DMS 273 treated with DMSO at 0.1 percent for 48 hours (cell line): ENCODE measurements at places on chromosomes 4 and X.

DNA sequence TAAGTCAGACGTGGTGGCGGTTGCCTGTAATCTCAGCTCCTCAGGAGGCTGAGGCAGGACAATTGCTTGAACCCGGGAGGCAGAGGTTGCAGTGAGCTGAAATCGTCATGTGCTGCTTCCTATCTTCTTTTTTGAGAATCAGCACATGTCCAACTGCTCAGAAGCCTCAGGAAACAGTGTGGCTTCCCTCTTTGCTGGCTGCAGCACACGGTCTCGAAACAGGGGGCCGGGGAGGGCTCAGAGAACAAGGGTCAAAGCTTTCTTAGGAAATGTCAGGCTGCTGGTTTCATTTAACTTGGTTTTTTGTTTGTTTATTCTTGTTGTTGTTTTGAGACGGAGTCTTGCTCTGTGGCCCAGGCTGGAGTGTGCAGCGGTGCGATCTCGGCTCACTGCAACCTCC, 31.3 kb downstream of the CRLF2 start:
- DNase-seq: no peak

GRCh38 chr4:82240410-82240809, 133.4 kb downstream of the HNRNPD start:
- DNase-seq: no peak

GRCh38 chr4:875818-876423, 50.0 kb upstream of the CPLX1 start:
- DNase-seq: no peak

DNA sequence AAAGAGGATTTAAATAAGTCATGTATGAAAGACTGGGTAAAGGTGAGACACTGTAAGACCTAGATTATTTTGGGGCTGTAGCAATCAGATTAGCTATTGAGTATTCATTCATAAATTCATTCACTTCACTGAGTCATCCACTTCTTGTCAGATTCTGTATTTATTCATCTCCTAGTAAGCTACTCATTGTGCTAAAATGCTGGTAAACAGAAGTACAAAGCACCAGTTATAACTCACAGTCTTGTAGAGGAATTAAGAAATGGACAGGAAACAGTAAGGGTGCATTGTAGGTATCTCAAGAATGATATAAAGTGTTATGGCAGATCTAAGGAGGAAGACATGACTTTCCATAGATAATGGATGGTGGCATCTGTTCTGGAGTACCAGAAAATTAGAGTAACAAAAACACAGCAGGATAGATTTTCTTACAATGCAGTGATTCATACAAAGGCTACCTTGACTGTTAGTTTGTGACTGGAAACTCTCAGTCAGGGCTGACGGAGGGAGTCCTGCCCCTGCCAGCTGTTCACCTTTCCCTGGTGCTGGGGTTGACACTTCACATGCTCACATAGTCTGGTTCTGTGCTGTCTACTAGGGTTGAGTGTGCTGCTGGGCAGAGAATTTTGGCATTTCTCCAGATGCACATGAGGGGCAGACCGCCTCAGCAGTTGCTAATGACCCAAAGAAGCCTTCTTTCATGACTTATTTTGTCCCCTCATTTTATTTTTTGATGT, 26.5 kb upstream of the HAND2 start:
- DNase-seq: no peak

GRCh38 chr4:55604996-55605395, 13.0 kb upstream of the PDCL2 start:
- no peak for DNase-seq

DNA sequence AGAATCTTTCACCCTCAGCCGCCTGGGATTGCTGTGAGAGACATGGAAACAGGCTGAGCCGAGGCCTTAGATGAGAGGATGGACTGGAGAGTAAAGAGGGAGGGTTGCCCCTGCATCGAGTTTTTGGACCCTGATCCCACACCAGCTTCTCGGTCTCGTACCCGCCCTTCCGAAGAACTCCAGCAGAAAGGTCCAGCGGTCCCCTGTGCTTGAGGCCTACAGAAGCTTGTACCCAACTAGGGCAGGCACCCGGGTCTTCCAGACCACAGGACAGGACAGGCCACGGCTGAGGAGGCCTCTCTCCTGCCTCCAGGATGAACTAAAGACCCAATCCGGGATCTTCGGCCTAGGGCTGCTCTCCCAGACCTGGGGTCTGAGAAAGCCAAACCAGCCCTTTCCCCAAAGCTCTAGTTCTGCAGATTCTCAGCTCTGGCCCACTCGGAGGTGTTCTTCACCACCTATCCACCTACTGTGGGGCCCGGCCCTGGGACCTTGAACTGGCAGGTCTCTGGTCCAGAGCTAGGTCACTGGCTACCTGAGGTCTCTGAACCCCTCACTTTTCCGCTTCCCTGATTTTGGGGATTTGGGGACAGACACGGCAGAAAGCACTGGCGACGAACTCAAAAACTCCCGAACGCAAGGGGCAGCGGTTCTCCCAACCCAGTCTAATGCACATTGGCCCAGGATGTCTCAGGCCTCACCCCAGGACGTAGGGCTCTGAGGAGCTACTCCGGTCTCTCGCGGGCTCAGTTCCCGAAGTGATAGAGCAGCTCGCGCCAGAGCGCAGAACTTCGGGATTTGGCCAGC, 1.1 kb downstream of the NKX3-2 start:
- DNase-seq: no peak

DNA sequence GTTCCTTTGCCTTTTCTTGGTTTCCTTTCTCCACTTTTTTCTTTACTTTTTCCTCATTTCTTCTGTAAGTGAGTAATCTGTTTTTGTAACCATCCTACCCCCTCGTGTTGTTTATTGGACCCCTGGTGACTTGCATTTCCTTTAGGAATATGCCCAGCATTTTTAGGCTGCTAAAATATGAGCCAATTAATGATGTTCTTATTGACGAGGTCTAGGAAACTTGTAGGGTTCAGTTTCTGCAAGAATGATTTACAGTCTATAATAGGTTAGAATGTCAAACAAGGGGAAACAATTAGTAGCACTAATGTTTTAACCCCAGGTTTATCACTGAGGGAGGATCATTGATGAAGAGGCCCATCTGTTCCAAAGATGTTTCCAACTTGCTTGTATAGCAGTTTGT, 79.0 kb downstream of the CPE start:
- DNase-seq: peak; percentile 28

- no peak for DNase-seq
Observed at GRCh38 chr4:10701702-10702460, 17.3 kb upstream of the CLNK start.

DNA sequence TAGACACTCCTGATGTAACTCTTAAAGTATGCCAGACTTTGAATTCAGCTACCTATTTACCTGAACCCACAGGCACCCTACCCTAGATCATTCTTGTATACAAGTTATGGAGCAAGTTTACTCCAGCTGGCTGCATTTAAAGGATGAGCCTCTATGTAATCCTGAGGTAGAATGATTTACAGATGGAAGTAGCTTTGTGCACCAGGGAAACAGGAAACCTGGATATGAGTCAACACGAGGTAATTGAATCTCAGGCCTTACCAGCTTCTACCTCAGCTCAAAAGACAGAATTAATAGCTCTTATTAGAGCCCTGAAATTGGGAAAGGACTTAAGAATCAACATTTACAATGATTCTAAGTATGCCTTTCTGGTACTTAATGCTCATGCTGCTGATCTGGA, 119.8 kb downstream of the AGTR2 start:
- no peak for DNase-seq

GRCh38 chr4:185849664-185850550, 37.9 kb upstream of the SORBS2 start:
- DNase-seq: peak; percentile 66

GRCh38 chr4:86939729-86940575, 5.1 kb downstream of the AFF1 start:
- no peak for DNase-seq

- no peak for DNase-seq
Observed at GRCh38 chrX:152912106-152912505, 14.2 kb downstream of the ZNF185 start.

GRCh38 chr4:5224340-5224739, 173.1 kb downstream of the STK32B start:
- no peak for DNase-seq

DNA sequence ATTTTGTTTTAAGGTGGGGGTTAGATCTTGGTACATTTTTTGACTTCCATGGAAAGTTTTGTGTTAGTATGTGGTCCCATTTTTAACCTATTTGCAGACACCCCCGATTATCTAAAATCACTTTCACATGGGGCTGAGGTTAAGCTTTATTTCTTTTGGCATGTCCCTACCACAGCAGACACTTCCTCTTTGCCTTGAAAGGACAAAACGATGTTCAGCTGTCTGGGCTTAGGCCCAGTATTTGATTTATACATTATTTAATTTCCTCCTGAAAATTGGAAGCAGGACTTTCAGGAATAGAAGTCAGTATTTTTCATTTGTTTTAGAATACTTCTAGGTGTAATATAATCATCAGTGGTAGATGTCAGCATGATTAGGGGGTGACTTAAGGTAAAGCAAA, 112.4 kb upstream of the SPRY1 start:
- no peak for DNase-seq

DNA sequence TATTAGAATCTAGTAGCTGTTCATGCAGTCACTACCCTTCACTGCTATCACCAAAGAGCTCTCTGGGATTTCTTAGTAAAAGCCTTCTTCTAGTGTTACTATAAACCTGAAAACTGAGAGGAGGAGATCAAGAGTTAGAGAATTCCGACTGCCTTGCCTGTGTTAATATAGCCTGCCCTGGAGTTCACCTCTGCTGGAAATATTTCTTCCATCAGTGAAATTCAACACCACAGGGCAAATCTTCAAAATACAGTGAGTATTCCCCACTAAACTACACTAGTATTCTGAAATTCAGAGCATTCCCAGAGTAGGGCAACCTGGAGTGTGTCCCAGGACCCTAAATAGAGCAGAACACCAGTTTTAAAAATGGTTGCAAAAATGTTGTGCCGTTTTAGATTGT, 301.1 kb downstream of the ARHGAP24 start:
- no peak for DNase-seq

- DNase-seq: no peak
Observed at GRCh38 chr4:156889616-156890594, 81.7 kb downstream of the PDGFC start.

- DNase-seq: no peak
Observed at GRCh38 chr4:65911720-65912119, 241.4 kb upstream of the EPHA5 start.

DNA sequence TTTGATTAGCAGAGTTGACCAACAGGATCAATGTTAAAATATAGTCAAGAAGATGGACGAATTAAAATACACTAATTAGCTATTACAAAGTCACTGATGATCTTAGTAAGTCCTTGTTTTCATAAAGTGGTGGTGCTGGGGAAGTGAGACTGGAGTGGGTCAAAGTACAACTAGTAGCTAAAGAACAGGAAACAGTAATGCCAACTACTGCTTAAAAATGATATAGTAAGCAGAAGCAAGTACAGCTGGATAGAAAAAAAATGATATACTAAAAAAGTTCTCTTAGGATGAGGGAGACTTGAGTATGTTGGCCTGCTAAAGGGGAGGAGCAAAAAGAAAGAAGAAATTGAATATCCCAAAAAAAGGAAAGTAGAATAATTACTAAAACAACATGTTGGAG, 580.8 kb upstream of the FTHL17 start:
- no peak for DNase-seq

DNA sequence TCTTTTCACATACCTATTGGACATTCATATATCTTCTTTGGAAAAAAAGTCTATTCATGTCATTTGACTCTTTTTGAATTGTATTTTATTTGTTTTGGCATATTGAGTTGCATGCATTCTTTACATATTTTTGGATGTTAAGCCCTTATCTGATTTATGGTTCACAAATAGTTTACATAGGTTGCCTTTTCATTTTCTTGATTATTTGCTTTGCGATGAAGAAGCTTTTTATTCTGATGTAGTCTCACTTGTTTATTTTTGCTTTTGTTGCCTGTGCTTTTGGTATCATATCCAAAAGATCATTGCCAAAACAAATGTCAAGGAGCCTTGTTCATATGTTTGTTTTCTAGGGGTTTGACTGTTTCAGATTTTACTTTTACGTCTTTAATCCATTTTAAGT, 43.9 kb downstream of the SPOCK3 start:
- no peak for DNase-seq
